ENCODE measurements at places on chromosomes 13 and 19. TPM values are rescaled to one million over a fixed set of nuclear protein-coding genes. Genes with fewer than 3 reads are reported as not detected.

DNA sequence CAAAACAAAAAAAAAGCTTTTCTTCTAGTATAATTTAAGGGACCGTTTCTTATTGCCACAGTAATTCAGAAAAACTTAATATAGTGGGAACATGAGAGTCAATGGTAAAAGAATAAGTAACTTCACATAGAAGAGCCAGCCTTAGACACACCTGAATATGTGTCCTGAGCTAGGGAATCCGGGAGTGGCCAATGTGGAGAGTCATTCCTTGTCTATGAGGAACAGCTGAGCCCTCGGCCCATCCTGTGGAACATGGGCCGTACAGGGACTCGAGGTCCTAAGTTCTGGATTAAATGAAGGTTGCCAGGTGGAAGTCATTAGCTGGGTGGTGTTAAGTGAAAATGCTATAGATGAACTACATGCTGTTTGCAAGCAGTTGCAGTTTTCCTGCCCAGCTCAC is 32.2 kb downstream of the EFNB2 start:
- no peak for DNase-seq

GRCh38 chr19:5850743-5851293 is 431 bp downstream of the FUT3 start:
- no peak for DNase-seq

DNA sequence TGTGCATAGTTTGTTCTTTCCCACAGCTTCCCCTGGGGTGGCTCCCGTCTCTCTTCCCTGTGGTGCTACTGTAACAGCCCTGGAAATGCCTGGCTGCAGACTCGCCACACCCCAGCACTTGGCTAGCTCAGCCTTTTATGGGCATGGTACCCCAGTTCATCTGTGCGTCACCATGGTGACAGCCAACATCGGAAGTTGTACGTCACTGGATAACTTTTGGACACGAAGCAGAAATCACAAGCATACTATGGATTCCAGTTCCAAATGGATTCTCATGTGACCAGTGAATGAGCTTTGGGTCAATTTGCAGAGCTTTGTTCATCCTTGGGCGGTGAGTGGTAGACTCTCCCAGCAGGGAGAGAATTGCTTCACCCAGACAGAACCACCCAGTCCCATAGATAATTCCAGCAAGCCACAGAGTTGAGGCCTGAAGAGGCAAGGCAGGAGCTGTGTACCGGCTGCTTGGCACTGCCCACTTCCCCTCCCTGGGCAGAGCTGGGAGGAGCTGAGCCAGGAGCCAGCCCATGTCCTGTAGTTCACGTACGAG is 54.4 kb downstream of the COL4A2 start:
- no peak for DNase-seq

DNA sequence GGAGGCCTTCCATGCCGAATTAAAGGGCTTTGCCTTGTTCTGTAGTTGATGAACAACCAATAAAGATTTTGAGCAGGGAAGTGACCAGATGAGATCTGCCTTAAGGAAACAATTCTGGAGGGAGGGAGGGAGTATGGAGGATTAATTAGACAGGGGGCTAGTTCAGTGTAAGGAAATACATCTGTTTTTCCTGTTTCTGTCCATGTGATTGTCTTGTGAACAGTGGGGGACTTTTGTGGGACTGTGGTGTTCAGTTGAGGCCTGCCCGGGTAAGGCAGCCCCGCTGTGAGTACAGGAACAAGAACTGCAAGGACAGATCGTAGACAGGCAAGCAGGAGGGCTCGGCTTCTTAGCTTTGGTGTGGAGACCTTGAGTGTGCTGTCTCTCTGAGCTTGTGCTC is 59.0 kb downstream of the DGKH start:
- no peak for DNase-seq

- DNase-seq = peak; percentile 100
These were observed 423 bp upstream of the ELL start for GRCh38 chr19:18522124-18522861.

- no peak for DNase-seq
These were observed 323.6 kb downstream of the KLF12 start for GRCh38 chr13:73810647-73811046.

CEBPG gene
- total RNA-seq = 74.9 TPM

- no peak for DNase-seq
These were observed 128.7 kb downstream of the TSHZ3 start for GRCh38 chr19:31220540-31220939.

- no peak for DNase-seq
These were observed 359.3 kb downstream of the TDRD3 start for GRCh38 chr13:60756306-60756705.

DNA sequence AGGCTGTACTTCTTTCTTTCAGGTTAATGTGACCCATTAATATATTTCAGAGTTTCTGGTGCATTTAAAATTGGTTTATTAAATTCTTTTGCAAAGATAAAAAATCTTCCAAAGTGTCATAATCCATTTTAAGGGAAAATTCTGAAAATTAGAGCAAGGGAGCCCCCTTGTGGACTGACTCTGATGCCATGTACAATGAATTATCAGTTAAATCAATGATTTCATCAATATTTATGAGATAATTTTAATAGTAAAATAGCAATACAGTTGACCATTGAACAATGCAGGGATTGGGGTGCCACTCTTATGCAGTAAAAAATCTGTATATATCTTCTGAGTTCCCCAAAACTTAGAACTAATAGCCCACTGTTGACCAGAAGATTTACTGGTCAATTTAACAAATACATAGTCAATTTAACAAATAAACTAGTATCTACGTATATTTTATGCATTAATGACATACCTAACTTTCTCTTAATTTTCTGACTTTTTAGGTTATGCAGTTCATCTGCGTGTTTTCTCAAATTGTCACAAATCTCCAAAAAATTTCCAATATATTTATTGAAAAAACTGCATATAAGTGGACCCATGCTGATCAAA is 479.1 kb upstream of the MIR17HG start:
- DNase-seq = no peak

- DNase-seq = no peak
These were observed 91.6 kb downstream of the RYR1 start for GRCh38 chr19:38524994-38525634.

DNA sequence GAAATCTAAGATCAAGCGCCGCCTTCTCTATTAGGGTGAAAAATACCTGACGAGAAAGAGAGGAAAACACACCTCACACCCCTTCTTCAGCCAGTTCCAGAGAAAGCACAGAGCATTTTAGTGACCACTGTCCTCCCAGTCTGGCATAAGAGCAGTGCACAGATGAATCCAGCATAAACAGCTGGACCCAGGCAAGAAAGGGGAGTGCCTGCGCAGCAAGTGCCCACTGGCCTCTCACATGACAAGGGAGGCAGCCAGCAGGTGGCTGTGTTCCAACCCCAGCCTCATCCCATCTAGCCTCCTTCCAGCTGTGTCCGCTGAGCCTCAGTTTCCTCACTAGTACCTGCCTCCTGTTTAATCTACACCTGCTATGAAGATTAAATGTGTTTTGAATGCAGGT is 8.0 kb downstream of the MED26 start:
- no peak for DNase-seq

CTXN1 gene
- 9.1 TPM for total RNA-seq

DNA sequence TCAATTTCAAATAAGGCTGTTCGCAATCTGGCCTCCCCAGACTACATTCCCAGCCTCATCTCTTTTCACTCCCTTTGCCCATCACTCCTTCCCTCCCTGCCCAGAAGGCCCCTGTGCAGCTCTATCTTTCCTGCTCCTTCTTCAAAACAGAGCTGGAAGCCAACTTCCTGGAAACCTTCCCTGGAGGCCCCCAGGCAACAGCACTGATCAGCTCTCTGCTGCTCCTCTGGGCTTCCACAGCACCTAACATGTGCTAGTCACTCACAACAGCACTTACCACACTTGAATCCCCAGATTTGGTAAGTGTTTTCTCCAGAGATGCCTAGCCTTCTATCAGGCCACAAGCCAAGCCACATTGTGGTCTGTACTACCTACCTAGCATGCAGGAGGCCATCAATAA is 9.5 kb downstream of the SMAD9 start:
- DNase-seq = no peak

FFAR1 gene
- not detected for total RNA-seq

DNA sequence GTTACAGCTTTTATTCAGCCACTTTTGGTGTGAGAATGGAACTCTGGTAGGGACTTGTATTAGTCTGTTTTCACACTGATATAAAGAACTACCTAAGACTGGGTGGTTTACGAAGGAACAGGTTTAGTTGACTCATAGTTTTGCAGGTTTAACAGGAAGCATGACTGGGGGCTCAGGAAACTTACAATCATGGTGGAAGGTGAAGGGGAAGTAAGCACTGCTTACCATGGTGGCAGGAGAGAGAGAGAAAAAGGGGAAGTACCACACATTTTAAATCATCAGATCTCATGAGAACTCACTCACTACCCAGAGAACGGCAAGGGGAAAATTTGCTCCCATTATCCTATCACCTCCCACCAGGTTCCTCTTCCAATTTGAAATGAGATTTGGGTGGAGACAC is 942.2 kb downstream of the PCDH17 start:
- DNase-seq = no peak

NOVA2 gene
- not detected for total RNA-seq

DNA sequence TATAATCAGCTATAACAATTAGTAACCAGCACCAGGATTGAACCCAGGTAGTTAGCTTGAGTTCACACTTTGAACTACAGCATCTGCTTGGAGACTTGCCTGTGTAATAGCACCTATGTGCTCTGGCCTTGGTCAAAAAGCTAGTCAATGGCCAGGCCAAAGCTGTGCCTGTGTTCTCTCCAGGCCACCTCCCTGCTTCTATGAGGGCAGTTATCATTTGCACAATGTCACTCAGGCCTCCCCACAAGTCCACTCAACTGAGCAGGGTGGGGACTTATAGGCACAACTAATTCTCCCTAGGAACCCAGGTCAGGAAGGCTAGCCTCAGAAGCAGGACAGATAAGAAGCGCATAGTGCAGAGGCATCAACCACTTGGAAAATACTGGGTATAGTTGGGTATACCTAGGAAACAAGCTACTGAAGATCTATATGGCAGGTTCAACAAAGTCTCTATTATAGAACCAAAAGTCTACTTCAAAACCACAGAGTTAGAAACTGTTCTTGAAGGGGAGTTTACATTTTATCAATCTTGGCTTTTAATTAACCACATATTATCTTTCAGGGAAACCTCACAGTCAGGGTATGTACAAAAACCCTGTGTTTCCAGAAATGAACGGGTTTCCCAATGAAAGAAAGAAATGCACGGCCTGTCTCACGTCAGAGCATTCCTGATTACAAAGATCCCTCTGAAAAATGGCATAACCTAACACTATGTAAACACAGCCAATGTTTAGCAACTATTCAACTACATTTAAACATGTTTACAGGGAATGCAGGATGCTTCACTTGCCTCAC is 140.9 kb downstream of the ABCC4 start:
- no peak for DNase-seq

- no peak for DNase-seq
These were observed 27.1 kb downstream of the ONECUT3 start for GRCh38 chr19:1780272-1780958.

DNA sequence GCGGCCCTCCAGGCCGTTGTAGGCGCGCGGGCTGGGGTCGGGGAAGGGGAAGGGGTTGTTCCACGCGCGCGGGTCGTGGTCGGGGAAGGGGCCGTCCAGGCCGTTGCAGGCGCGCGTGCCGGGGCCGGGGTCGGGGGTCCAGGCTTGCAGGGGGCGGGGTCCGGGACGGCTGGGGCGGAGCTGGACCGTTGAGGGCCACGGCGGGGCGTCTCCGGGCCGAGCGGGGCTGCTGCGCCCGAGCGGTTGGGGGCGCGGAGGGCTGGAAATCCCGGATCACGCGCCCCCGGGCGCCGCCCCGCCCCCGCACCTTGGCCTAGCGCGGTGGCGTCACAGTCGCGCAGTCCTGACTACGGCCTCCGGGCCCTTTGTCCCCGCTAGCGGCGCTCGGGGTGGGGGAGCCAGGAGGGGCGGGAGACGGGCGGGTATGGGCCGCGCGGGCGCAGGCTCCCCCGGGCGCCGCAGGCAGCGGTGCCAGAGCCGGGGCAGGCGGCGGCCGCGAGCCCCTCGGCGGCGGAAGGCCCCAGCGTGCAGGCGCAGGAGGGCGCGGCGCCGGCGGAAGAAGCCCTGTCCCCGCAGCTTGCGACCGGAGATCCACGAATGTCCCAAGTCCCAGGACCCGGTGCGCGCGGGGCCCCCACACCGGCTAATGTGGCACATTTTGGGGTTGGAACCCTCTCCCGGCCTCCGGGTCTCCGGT is 665 bp downstream of the GPX4 start:
- peak; percentile 88 for DNase-seq

GRCh38 chr13:96460609-96461008 is 370.7 kb downstream of the HS6ST3 start:
- no peak for DNase-seq

DNA sequence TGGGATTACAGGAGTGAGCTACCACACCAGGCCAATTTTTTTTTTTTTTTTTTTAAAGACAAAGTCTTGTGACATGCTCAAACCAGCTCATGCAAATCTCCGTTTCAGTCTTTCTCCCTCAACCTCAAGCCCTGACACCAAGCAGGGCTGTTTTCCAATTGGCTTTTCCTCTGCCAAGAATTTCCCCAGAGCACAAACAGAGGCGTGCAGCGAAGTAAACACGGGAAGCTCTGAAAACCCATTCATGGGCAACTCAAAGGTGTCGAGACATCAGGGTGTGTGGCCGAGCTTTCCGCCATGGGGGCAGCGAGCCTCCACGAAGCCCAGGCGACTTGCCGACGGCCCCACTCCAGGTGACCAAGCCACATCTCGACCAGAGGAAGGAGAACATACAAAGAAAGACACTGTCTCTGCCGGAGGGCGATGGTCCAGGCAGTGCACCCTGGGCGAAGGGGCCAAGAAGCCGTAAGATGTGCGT is 70.0 kb downstream of the INSR start:
- no peak for DNase-seq

DNA sequence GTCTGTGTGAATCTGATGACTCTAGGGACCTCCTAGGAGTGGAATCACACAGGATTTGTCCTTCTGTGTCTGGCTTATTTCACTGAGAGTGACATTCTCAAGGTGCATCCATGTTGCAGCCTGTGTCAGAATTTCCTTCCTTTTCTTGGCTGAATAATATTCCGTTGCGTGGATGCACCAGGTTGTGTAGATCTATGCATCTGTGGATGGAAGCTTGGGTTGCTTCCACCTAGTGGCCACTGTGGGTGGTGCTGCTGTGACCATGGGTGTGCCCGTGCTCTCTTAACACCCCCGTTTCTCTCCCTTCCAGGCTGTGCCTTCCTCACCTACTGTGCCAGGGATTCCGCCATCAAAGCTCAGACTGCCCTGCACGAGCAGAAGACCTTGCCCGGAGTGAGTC is 26.2 kb downstream of the CELF5 start:
- peak; percentile 17 for DNase-seq
